ENCODE measurements at places on chromosomes 6 and 20. TPM values are rescaled to one million over a fixed set of nuclear protein-coding genes. Genes with fewer than 3 reads are reported as not detected.

COL12A1 gene
- total RNA-seq, result 16.1 TPM

PSORS1C1 gene
- total RNA-seq, result 2.0 TPM

TMEM217 gene
- total RNA-seq, result 9.1 TPM

TPD52L1 gene
- total RNA-seq, result 4.3 TPM

SENP6 gene
- 168 TPM for total RNA-seq

SMAP1 gene
- total RNA-seq, result 37.2 TPM

PTK7 gene
- 2.7 TPM for total RNA-seq

GRIK2 gene
- total RNA-seq, result not detected

XKR7 gene
- not detected for total RNA-seq

RPS6KA2 gene
- total RNA-seq, result 107 TPM

RHAG gene
- total RNA-seq, result not detected

KIAA0408 gene
- total RNA-seq, result 0.13 TPM

Measured in thoracic aorta endothelial cell (primary cell).